Right kidney (tissue), 9 donors: ENCODE measurements at places on chromosomes 3 and 15.

DNA sequence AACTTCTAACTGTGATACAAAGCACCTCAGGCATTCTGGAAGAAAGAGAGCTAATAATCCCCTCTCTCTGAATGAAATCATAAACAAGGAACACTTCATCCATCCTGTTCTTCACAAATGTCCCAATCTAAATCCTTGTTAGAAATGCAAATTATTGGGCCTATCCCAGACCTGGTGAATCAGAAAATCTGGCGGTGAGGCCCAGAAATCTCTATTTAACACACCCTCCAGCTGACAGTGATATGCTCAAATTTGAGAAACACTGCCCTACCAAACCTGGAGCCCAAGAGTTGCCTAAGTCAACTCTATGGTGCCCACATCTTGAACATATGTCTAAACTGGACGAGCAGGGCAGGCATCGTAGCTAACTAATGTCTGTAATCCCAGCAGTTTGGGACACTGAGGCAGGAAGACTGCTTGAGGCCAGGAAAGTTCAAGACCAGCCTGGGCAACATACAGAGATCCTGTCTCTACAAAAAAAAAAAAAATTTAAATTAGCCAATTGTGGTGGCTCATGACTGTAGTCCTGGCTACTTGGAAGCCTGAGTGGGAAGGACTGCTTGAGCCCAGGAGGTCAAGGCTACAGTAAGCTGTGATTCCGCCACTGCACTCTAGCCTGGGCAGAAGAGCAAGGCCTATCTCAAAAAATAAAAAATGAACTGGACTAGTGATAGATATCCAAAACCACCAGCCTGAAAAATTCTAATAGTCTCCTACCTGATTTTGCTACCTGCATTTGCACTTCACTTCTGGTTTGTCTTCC, 23.1 kb downstream of the SCAP start:
- DNase-seq, result no peak

- DNase-seq, result peak; percentile 89
Observed at GRCh38 chr15:45634432-45635190, at the start of gene SQOR. TSS of gene SQOR (plus strand) at chr15:45635029. CDS start at chr15:45658924, 23,895 bp downstream.

DNA sequence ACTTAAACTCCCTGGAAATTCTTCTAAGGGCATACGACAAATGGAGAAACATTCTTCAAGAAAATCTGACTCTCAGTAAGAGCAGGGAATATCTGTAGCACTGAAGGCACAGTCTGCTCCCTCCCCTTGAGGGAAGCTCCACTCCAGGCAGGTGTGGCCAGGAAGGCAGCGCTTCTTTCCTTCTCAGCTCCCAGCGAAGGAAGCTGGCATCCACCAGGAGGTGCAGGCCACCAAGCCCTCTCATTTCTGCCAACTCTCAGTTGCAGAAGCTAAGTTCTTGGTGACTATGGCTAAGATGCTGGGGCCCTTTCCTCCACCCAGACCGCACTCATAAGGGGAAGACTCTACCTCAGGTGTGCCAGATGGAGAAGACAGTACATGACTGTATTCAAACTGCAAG, 37.7 kb upstream of the SLC41A3 start:
- DNase-seq, result no peak

- DNase-seq, result peak; percentile 98
Observed at GRCh38 chr3:113211330-113212149, at the start of gene BOC. TSS of gene BOC (plus strand) at chr3:113211557. CDS start at chr3:113249803, 38,246 bp downstream.

GRCh38 chr15:64355348-64355943, 527 bp downstream of the CSNK1G1 start:
- DNase-seq, result peak; percentile 59

GRCh38 chr3:58529516-58530353, 7.3 kb downstream of the ACOX2 start:
- no peak for DNase-seq

DNA sequence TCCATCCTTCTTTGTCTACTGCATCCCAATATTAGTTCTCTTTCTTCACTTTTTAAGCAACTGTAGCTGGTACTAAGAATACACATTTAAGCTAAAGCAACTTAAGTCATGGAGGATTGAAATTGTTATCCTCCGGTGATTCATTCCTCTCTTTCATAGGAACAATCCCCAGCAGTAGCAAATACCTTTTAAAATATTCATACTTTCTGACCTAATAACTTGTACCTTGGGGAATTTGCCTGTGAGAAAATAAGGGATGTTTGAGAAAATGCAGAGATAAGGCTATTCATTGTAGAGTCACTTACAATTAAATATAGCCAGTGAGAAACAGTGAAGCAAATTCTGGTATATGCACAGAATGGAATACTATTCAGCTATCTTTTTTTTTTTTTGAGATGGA, 66.0 kb downstream of the VPS13C start:
- DNase-seq, result no peak

- no peak for DNase-seq
Observed at GRCh38 chr3:172107403-172107802, 68.0 kb downstream of the FNDC3B start.

DNA sequence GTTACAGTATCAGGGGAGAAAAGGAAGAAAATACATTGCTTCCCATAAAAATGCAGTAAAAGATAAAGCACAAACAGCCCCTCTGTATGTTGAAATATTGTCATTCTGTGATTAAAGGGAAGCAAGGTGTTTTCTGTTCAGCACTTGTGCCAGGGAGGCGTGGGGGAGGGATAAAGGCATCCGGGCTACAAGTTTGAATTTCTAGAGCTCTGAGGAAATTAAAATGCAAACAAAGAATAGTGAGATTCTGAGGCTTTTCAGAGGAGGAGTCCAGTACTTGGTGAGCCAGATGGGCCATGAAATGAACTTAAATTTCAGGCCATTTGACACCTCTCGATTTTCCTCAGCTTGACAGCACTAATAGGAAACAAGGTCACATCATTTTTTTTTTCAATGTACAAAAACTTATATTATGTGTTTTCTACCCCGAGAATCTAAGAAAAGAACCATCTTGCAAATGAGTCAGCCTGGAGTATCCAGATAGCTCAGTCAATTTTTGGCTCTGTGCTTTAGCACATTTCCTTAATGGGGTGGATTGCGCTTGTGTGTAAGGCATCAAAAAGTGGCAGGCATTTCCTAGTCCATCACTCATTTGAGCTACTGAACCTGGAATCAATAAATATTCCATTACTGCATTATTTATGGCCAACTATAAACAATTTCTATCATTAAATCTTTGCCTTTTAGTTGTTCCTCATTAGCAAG, 640.8 kb upstream of the TBL1XR1 start:
- DNase-seq, result no peak
